Placental pericyte (primary cell): ENCODE measurements at places on chromosomes 2 and 18. TPM values are rescaled to one million over a fixed set of nuclear protein-coding genes. Genes with fewer than 3 reads are reported as not detected.

The MZT2B gene
- total RNA-seq, result 79.7 and 97.2 TPM in 2 replicates

The LIPG gene
- total RNA-seq, result 38.1 and 59.4 TPM in 2 replicates

The ARHGEF33 gene
- total RNA-seq, result 0.22 and 0.29 TPM in 2 replicates

The TWIST2 gene
- 30.4 and 66.4 TPM in 2 replicates for total RNA-seq

The ASB18 gene
- total RNA-seq, result not detected in 2 replicates

The MTCL1 gene
- total RNA-seq, result 28.2 and 53.5 TPM in 2 replicates

The CFAP65 gene
- not detected in 2 replicates for total RNA-seq

The KYNU gene
- total RNA-seq, result 4.6 and 11.6 TPM in 2 replicates

The CAPN10 gene
- total RNA-seq, result 29.1 and 30.6 TPM in 2 replicates

The GCKR gene
- total RNA-seq, result 0.43 TPM in 1 of 2 replicates, not detected in the other
